ENCODE measurements at places on chromosomes 3 and 15.

DNA sequence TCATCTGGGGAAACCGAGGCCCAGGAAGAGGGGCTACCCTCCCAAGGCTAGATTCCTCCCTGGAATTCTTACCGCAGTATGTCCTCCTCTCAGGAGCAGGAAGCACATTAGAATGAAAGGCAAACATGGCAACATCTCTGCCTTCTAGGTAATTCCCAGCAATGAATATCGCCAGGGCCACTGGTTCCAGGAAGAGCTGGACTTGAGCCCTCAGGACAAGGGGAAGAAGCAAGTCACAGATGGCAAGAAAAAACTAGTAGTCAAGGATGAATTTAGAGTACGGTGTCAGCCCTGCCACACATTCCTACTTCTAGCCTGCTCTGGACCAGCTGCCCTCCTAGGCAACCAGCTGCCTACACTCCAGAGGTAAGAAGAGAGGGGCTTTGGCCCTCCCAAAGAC is 42.9 kb downstream of the MEGF11 start:
- no peak for DNase-seq

DNA sequence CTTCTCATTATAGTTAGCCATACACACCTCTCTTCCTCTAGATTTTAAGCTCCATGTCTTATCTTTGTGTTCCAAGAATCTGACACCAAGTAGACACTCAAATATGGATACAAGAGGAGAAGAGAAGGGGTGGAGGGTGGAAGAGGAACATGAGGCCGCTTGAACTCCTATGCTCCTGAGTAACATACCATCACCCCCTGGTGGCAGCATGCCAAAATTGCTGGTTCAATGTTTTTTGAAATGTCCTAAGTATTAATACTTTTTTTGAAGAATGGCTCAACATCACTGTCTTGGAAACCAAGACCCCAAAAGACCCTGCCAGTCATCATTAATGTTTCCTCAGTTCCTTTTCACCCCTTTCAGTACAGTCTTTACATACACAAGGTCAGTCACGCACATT is 71.8 kb upstream of the HACD2 start:
- no peak for DNase-seq

GRCh38 chr15:73951601-73952000 is 25.3 kb downstream of the LOXL1 start:
- no peak for DNase-seq

GRCh38 chr3:39445927-39446326 is 21.6 kb upstream of the MOBP start:
- DNase-seq: no peak

DNA sequence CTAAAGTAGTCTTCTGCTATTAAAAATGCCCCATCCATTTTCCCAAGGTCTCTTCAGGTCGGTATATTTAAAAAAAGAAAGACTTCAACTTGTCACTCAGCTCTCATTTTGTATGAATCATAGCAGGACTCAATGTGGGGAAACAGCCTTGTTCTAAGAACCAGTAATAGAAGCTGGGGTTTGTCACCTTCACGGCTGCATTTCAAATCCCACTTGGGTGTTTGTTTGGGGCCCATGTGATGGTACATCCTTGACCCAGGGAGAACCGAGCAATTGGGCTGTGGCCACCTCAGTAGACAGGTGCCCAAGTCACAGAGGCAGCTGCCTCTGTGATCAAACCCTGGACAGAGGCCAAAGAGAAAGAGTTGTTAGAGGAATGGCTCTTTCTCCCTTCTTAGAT is 70.3 kb upstream of the ARL8B start:
- no peak for DNase-seq

- no peak for DNase-seq
These were observed 52.8 kb upstream of the UTS2B start for GRCh38 chr3:191383124-191383523.

DNA sequence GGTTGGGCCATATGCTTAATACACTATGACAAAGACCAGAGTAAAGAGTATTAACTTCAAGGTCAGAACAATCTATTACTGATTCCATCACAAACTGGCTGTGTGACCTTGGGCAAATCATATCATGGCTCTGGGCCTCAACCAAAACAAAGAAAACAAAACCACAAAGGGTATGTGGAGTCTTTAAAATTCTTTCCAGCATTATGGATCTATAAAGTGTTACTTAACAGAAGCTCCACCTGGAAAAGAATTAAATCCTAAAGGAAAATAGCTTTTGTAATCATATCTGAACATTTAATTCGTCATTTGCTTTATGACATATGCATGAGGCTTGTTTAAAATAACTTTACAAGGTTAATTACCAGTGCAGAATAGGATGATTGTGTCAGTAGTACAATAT is 265.5 kb downstream of the SATB1 start:
- DNase-seq: no peak

DNA sequence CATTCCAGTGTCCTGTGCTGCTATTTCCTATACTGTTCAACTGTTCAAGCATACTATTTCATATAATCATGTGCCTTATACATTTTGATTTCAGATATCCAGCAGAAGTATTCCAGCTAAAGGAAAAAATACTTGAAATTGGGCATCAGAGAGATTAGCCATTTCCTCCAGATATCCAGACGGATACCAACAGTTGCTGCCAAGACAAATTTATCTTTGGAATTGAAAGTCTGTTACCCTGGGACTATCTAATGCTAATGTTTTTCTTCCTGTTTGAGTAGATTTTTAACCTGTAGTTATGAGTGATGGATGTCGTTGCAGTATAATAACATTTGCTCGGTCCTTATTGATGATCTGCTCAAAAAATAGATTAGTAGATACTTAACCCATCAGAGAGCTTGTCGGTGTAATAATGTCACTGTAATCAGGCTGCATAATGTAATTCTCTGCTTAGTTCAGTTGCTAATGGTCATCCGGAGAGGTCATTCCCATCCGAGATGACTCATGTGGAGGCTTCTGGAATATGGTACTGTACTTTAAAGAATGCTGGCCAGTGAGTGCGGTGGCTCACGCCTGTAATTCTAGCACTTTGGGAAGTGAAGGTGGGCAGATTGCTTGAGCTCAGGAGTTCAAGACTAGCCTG is 51.5 kb downstream of the TIMP4 start:
- DNase-seq: no peak

DNA sequence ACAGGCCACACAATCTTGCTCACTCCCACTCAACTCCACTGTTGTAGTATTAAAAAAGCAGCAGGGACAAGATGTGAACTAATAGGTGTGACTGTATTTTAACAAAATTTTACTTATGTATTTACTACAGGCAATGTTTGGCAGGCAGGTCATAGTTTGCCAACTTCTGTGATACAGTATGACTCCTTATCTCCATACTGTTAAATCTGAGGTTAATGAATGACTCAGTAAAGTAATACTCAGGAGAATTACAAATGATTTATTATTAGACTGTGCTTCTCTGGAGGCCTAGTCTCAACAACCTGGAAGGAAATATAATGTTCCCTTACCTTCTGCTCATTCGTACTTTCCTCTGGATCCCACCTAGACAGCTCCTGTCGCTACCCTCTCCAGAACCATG is 258.6 kb upstream of the KCNMB2 start:
- DNase-seq: no peak

GRCh38 chr15:72375501-72375845 is 341 bp downstream of the HEXA start:
- DNase-seq: no peak

DNA sequence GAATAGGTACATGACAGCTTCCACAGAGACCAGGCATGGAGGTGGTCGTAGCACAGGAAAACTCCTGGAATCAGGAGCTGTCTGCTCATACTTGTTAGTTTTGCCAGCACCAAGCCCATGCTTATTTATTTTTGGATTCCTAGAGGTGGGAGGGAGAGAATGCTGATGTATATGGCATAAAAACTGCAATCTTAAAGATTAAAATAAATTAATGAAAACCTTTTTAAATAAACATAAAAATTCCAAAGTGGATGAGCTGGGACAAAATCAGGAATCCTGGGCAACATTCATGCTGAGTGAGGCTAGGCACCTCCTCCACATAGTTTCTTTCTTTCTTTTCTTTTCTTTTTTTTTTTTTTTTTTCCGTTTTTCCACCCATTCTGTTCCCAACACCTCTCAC is 14.3 kb upstream of the BCL6 start:
- no peak for DNase-seq
